ENCODE measurements at places on chromosomes 6 and 20.

GRCh38 chr6:137233911-137234863 is 15.0 kb upstream of the IFNGR1 start:
- DNase-seq = no peak

DNA sequence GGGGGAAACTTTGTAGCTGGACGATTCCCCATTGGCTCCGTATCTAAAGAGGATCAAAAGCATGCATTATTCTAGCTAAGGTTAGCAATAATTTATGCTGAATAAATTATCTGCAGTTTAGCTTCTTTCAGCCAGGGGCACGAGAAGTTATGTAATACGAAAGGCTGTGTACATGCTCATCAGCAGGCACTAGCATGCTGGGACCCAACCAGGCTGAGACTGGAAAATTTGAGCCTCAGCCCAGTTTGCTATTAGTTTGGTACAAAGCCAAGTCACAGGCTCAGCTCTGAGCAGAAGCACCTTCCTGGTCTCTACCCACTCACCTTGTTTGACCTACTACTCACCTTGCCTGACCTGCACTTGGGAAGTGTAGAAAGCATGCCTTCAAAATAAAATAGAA is 328.1 kb upstream of the ARID1B start:
- DNase-seq = no peak

DNA sequence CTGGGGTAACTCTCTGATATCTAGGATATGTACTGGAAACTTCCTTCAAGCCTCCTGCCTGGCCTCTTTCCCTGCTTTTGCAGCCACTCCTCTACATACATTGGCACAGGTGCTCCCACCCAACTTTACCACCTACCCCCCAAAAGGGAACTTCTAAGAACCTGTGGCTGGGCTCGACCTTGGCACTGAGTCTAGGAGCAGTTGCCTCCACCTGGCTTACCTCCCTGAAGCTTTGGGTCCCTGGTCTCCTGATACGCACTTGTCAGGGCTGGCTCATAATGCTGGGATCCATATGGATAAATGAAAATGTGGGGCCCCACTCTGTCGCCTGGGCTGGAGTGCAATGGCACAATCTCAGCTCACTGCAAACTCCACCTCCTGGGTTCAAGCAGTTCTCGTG is 56.2 kb downstream of the SSR1 start:
- DNase-seq = no peak

DNA sequence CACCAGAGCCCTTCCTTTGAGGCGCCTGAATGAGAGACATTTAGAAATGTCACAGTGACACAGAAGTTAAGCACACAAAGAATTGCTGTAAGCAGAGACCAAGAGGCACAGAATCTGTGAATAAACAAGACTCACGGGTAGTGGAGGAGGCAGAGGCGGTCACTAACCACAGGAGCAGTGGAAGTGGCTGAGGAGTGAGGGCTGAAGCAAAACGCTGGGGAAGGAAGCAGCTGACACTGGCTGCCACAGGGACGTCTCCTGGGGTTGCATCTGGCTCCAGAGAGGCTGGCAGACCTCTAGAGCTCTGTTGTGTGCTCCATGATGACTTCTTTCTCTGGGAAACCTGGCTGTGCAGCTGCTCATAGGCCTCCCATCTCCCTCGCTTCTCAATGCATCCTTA is 65.0 kb upstream of the SLC2A12 start:
- no peak for DNase-seq

GRCh38 chr6:17662585-17662984 is 44.1 kb downstream of the NUP153 start:
- DNase-seq = no peak

DNA sequence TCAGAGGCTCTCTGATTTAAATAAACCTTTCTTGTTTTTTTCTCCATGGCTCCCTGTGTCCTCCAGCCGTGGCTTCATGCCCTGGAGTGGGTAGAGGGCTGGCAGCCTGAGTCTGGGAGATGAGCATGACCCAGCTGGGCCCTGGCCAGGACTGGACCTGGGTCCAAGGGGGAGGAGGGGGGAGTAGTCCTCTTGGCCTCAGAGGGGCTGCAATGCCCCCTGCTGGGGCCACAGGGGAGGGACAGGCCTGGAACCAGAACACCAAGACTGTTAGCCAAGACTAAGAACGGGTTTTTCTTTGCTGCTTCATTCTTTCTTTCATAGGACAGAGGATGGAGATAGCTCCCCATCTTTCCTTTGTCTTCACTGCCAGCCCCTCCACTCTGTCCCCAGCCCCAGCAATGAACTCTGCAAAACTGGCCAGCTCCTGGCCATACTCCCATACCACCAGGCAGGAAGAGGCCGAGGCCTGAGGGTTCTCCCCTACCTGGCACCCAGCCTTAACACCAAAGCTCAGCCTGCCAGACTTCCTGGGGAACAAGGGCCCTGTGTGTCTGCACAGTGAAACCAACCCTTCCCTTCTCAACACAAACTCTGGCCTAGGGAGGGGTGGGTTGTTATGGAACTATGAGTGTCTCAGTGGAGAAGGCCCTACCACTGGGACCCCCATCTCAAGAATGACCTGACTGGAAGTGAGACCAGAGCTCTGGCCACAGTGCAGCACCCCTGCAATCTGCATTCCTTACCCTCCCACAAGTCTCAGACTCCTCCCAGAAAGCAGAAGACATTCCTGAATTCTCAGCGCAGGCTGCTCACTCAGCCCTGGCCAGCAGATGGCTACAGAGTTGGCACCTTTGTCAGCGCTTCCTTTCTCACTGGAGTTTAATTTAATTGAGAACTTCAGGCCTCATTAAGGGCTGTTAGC is 11.0 kb downstream of the SLC29A1 start:
- DNase-seq = no peak

DNA sequence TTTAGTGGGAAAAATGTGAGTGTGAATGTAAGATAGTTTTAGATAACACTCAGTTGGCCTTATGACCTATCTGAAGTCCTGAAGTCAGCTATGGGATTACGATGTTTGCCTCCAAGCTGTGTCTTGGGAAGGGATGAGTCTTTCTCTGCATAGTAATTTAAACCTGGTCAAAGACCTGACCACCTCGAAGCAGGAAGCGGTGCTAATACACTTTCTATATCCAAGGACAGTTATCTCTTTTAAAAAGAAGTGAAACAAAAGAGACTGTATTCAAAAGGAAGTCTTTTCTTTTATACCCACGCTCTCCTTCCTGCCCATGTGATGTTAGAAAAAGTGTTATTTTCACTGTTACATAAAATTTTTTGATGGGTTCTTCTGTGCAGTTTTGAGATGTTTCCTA is 94.9 kb downstream of the JARID2 start:
- DNase-seq = no peak

- no peak for DNase-seq
Observed at GRCh38 chr6:47182291-47182957, 127.3 kb downstream of the TNFRSF21 start.

All from NCI-H1436 treated with DMSO at 0.1 percent for 48 hours (cell line).